ENCODE measurements at places on chromosomes 2 and 18.

DNA sequence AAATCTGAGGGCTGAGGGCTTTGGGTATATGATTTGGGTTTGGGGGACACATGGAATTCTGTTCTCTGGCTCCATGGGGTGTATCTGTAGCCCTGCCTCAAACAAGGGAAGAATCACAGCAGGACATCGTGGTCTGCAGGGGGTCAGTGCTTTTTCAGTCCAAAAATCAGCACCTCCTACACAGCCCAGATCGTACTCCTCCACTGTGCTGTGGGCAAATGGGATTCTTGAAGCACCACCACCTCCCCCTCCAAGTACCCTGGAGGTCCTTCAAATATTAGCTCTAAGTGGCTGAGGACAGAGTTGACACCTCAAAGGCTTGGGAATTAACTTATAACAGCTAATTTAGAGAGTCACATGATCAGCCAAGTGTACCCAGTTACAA is 41.5 kb downstream of the EPHA4 start:
- no peak for DNase-seq

- DNase-seq, result no peak
These were observed 430 bp downstream of the BIN1 start for GRCh38 chr2:127106457-127106990.

GRCh38 chr2:84527137-84528129 is 11.1 kb downstream of the DNAH6 start:
- no peak for DNase-seq

DNA sequence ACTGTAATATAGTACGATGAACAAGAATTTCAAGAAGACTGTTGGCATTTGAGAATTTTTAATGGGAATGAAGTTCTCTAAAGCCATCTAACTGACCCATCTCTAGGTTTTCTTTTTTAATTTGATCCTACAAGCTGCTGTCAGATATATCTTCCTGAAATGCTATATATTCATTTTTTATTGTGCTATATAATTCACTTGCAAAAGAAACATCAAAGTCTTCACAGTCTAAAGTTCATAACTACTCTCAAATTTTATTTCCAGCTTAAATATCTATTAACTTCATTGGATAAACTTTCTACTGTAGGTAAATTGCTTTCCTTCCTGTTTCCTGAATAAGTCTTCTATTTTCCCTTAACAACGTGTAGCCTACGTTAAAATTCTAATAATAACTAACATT is 3.7 kb downstream of the SCYGR2 start:
- DNase-seq, result no peak
